GOT3 (cell line): ENCODE measurements at places on chromosomes 2 and 18.

GRCh38 chr18:39737869-39738268 lies 2172.3 kb upstream of the CELF4 start:
- no peak for DNase-seq

- no peak for DNase-seq
Observed at GRCh38 chr18:12295389-12296086, 12.5 kb upstream of the TUBB6 start.

DNA sequence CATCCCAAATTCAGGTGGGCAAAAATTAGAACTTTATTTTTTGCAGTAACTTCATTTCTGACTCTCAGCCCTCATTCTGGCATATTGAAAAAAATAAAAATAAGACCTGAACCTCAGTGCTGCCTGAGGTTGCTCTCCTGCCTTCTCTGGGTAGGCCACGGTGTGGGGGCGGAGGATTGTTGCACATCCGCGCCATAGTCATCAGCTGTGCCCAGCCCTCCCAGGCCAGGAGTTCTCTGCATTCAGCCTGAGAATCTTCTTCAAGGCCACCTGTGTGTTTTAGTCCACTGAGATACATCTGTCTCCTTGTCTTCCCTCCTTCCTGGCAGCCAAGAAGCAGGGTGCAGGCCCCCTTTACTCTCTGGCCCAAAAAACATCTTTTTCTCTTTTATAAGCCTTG lies 94.7 kb downstream of the ARMC9 start:
- DNase-seq = no peak

DNA sequence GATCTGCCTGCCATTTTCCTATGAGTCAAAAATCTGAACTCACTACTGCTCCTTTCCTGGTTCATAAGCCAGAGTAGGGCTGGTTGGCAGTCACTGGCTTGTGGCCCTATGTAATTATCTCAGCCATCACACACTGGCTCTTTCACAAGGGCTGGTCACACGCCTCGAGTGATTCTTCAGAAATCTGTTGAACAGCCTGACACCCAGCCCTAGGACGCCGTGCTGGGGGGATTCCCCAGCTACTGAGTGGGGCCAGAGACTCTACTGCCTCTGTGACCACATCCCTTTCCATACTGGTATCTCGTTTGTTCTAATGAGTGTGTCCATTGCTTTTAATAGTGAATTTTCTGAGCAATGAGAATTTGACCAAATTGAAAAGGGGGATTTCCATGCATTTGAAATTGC lies 45.8 kb upstream of the RBM44 start:
- no peak for DNase-seq

DNA sequence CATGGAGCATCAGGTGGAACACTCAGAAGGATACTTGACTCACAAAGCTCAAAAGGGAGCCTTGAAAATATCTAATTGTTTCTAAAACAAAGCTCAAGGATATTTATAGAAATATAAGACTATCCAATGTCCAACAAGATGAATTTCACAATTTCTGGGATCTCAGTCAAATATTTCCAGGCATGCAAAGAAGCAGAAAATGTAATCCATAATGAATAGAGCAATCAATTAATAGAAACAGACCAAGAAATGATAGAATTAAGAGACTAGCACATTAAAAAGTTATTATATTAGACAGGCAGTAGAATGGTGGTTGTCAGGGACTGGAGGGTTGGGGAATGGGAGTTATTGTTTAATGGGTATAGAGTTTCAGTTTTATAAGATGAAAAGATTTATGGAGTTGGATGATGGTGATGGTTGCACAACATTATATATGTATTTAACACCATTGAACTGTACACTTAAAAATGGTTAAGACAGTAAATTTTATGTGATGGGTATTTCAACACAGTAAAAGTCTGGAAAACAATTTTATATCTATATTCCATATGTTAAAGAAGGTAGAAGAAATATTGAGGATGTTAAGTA lies 189.9 kb upstream of the PIEZO2 start:
- no peak for DNase-seq

DNA sequence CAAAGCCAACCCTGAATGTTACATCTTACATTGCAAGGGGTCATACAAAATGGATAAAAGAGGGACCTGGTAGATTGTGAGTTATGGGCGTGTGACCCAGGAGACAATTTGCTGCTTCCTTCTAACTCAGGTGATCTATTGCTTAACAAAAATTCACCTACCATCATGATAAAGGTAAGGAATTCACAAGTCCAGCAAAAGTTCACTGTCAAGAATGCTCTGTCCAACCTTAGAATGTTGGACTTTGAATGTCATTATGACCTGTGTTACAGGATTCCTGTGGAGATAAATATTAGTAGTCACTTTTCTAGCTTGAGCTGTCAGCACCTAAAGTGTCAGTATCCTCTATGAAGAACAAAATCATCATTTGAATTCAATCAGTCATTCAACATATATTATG lies 7.9 kb upstream of the KLF7 start:
- DNase-seq = no peak

DNA sequence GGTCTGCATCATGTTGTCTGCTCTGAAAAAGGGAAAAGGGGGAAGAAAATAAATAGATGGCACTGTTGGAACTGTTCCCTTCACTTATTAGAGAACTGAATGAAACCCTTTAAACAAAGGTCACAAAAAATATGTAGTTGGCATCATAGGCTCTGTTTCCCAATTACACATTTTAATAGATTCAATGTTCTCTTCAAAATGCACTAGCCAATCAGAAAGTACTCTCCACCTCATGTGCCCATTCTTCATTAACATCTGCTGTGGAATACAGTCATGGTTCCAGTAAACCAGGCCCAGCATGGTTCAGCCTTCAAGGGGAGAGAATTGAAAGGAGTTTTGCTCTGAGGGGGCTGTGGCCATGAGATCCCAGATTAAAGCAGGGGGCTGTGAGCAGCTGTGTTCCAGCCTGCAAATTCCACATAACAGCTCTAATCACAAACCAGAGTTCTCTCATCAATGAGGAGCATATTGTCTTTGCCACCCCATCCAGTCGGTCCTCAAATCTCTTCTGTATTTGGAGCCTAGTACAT lies 165.9 kb upstream of the CREB1 start:
- DNase-seq = no peak

- DNase-seq = no peak
Observed at GRCh38 chr2:217060516-217060915, 200.7 kb upstream of the TNP1 start.

GRCh38 chr2:241870081-241870541 lies 582 bp downstream of the RTP5 start:
- no peak for DNase-seq

GRCh38 chr2:98809116-98809515 lies 78.2 kb upstream of the MGAT4A start:
- DNase-seq = no peak

GRCh38 chr18:29248805-29249204 lies 1071.9 kb upstream of the CDH2 start:
- no peak for DNase-seq

DNA sequence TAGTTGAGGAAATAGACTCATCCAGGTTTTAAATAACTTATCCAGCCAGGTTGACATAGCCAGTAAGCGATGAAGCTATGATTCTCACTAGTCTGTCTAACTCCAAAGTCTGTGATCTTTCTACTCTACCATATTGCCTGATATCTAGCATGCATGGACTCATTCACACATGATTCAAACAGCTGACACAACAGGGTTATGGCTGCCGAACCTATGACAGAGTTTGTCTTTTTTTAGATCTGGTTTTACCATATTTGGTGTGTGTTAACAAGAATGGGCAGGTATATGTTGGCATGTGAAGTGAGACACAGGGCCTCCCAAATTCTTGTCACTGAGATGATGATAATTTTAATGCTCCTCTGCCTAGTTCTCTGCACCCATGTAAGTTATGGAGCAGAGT lies 210.6 kb downstream of the BABAM2 start:
- DNase-seq = no peak

GRCh38 chr18:3094338-3094684 lies 81.4 kb upstream of the LPIN2 start:
- DNase-seq = no peak

DNA sequence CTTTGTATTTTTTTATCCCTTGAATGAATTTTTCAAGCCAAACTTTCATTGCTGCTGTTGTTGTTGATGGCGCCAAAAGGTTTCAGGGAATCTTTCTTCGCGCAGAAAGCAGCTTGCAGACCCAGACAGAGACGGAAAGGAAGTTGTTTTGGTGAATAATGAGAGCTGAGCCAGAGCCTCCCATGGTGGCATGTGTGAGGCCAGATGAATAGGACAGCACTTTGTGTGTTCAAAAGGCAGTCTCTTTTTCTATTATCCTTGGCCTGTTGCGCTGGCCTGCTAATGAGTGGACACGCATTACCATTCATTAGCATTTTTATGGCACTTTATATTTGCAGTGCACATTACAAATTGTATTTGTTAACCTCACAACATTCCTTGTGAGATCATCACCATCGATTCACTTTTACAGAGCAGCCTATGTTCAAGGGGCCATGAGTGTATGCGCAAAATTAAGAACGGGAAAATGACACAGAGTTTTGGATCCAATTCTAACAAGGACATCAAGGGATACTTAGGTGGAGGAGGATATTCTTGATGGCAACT lies 754.7 kb downstream of the BCL11A start:
- no peak for DNase-seq

GRCh38 chr2:122390406-122390805 lies 635.0 kb downstream of the TSN start:
- DNase-seq = no peak

GRCh38 chr18:50792885-50793284 lies 26.9 kb downstream of the MRO start:
- no peak for DNase-seq

GRCh38 chr2:112881217-112881985 lies 29.6 kb upstream of the IL37 start:
- DNase-seq = no peak
